Activated T-helper 9 cell treated with anti-CD3 and anti-CD28 coated beads, Interleukin-2, amount 50 U/mL, for 16 hours (primary cell): ENCODE measurements at places on chromosomes 6 and 20.

- no peak for DNase-seq
Measured at GRCh38 chr6:91538622-91539021, 951.8 kb upstream of the MAP3K7 start.

- peak; percentile 21 for DNase-seq
Measured at GRCh38 chr20:45890077-45890984, 677 bp downstream of the NEURL2 start.

- no peak for DNase-seq
Measured at GRCh38 chr20:57217802-57218201, 48.6 kb downstream of the BMP7 start.

GRCh38 chr6:51045548-51045947, 226.9 kb downstream of the TFAP2B start:
- no peak for DNase-seq

DNA sequence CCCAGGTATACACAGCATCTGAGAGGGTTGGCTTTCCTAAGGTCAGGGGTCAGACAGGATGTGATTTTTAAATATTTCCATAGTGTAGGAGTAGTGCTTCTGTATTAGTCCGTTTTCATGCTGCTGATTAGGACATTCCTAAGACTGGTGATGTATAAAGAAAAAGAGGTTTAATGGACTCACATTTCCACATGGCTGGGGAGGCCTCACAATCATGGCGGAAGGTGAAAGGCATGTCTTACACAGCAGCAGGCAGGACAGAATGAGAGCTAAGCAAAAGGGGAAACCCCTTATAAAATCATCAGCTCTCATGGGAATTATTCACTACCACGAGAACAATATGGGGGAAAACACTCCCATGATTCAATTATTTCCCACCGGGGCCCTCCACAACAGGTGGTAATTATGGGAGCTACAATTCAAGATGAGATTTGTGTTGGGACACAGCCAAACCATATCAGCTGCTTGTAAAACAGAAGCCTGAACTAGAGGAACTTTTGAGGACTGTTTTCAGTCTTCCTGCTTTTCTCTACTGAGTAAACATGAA, 91.0 kb upstream of the MEI4 start:
- no peak for DNase-seq

DNA sequence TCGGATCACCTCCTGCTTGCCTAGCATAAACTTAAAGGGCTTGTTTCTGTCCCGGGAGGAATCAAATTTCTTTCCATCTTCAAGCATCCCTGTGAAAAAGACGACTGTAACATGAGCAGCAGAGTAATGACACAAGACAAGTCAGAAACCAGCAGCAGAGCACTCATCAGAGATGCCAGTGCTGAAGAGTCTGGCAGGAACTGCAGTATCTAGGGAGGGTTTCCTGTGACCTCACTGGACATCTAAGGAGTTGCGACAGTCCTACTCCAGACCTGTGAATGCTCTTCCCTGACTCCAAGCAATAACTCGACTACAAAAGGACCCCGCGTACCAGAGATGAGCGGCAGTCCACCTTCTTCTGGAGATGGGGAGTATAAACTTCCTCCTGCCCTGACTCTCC, 17.3 kb downstream of the FKBP1A start:
- DNase-seq = no peak

DNA sequence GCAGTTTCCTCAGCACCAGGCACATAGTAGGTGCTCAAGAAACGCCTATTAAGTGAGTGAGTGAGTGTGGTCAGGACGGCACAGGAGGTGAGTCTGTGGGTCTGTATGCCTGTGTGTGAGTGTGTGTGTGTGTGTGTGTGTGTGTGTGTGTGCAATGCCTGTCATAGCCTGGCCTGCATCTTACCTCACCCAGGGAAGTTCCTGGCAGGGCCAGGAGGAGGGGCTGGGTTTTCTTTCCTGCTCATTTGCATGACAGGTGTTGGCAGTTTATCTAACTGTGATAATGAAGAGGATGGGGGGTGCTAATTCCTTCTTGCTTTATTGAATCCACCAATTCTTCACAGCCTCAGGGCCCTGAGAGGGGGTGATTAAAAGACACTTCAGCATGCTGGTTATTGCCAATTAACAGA, 146.7 kb upstream of the MLN start:
- DNase-seq = no peak

GRCh38 chr20:44948513-44948912, 11.7 kb downstream of the TOMM34 start:
- no peak for DNase-seq
